ENCODE measurements at places on chromosomes 7 and 10.

DNA sequence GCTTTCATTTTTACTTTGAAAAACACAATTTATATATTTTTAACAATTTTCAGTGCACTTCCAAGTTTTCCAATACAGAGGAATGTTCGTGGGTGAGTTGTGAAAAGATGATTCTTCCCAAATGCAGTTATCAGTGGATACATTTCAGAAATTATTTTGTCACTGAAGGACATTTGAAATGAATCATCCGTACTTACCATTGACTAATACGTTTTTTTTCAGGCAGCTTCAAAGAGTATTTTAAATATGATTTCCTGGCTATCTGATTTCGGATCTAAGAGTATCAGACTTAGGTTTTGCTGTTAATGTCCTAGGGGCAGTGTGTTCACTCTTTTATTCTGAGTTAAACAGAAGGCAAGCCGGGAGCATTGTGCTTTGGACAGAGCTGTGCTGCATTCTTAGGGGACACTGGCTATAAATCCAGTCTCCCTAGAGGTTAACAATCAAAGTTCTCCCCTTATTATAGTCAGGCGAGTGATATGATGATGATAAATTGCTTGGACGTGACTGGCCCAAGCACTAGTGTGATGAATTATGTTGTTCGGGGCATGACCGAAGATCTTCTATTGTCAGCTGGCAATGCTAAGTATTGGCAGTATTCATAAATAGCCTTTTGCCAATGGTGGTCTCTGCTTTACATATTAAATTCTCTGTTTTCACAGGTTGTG lies 4.5 kb downstream of the PTER start:
- DNase-seq = no peak

DNA sequence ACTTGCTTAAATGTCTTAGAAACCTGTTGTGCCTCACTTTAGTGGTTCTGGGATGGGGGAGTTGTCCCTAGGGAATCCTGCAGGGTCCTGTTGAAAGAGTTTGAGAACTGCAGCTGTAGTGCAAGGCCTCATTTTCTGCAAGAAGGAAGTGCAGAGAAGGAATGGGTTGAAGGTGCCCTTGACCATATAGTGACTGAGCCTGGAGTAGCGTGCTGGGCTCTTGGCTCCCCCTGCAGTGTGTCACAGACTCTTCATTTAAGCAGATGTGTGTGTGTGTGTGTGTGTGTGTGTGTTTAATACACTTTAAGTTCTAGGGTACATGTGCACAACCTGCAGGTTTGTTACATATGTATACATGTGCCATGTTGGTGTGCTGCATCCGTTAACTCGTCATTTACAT lies 92.2 kb downstream of the GRK5 start:
- DNase-seq = no peak

GRCh38 chr7:123823898-123824753 lies 20.8 kb upstream of the HYAL4 start:
- no peak for DNase-seq

- DNase-seq = no peak
These were observed 201.4 kb upstream of the AOAH start for GRCh38 chr7:36925691-36926090.

DNA sequence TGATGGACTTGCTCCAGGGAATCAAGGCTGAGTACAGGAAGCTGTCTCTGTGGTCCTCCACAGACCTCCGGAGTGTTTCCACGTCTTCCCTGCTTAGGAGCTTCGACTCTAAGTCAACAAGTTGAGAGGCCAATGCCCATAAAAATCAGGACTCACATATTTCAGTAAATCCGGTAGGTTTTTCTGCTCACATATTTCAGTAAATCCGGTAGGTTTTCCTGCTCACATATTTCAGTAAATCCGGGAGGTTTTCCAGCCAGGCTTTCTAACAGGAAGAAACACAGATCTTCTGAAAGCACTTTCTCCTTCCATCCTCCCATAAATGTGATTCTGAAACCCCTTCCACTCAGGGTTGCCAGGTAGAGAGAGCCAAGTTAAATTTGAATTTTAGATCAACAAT lies 340.1 kb upstream of the SHH start:
- DNase-seq = peak; percentile 19

DNA sequence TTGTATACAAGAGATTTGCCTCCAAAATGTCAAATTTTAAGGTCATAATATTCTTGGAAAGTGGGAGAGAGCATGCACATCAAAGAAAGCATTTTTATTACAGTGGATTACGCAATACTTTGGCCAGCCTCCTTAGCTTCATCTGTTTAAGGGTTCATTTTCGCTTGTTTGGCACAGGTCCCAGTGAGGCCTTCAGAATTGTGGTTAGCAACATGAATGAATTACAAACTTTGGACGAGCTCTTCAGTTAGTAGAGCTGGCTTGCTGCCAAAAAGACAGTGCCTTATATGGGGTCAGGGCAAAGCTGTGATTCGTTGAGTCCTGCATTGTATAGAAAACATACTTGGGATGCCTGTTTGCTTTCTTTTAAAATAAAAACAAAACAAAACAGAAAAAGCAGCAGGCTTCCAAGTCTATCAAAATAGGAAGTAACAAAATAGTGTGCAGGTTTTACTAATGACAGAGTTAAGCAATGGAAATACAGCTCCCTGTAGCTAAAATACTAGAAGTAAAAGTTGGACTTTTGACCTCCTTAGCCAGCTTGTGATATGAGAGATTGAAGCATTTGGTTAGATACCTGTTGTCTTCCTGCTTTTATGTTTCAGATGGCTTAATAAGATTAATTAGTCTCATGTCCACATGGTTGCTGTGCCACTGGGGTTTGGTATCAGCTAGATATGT lies 190.8 kb downstream of the MLLT10 start:
- DNase-seq = no peak

All from islet precursor cell (in vitro differentiated cells).